ENCODE measurements at places on chromosomes 13 and 19.

- DNase-seq = no peak
Observed at GRCh38 chr13:29022410-29022809, 202.3 kb downstream of the MTUS2 start.

GRCh38 chr19:52722062-52723003 lies 12.5 kb downstream of the ZNF611 start:
- no peak for DNase-seq

GRCh38 chr13:97279913-97280312 lies 57.8 kb downstream of the MBNL2 start:
- no peak for DNase-seq

DNA sequence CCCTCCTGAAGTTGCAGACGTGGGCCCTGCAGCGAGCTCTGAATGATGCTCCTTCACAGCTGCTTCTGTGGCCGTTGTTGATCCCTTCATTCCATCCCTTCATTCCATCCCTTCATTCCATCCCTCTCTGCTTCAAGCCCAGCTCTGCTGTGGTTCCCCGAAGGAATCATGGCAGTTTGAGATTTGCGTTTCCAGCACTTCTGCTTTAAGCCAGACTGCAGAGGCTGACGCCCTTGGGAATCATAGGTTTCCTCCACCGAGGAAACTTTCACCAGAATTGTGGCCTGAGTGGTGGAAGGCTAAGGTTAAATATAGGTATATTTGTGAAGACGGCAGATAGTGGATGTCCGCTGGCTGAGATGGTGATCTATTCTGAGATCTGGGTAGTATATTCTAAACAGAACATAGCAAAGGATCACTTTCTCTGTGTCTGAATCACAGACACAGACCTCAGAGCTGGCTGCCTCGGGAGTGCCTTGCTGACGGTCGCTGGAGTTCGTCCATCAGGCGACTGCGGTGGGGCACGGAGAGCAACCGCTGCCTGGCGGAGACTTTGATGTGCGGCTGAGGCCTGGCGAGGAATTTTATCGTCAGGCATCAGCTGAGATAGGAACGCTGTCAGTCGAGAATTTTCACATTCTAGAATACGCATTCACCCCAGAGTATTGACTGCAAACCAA lies 42.8 kb upstream of the DCUN1D2 start:
- peak; percentile 81 for DNase-seq

DNA sequence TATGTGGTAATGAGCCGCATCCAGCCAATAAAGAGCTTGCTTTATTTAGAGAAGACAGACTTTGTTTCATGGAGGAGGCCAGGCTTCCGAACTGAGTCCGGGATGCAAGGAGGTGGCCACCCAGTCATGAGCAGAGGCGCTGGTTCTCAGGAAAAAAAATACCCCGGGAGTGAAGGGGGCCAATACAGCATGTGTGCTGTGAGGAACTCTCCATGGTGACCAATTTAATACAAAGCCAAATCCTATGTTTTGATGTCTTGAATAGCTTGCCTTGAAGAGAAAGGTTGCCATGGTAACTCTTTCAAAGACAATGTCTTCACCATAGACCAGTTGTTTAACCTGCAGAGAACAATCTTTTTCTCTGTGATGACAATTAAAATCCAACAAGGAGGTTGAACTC lies 43.4 kb upstream of the PDCD5 start:
- DNase-seq = no peak

DNA sequence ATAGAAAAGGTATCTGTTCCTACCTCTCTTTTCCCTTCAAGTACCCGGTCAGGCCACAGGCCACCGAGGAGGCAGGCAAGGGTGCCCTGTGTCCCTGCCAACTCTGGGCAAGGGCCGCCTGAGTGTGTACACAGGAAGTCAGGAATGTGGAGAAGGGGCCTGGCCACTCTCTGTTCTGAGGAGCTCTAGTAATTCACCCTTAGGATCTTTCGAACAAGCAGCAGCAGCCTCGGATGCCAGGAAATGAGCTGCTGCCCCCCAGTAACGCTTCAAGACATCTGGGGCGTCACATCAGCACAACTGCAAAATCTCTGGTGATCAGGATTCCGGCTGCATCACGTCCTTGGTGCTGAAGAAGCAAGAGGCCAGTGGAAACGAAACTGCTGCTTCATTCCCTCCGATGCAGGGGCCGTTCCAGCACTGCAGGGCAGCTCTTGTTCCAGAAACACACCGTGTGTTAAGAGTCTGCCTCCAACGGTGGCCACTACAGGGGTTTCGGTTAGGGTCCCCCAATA lies 2.0 kb downstream of the RAB20 start:
- DNase-seq = peak; percentile 82

GRCh38 chr13:105007166-105007808 lies 1528.2 kb downstream of the EFNB2 start:
- DNase-seq = no peak

DNA sequence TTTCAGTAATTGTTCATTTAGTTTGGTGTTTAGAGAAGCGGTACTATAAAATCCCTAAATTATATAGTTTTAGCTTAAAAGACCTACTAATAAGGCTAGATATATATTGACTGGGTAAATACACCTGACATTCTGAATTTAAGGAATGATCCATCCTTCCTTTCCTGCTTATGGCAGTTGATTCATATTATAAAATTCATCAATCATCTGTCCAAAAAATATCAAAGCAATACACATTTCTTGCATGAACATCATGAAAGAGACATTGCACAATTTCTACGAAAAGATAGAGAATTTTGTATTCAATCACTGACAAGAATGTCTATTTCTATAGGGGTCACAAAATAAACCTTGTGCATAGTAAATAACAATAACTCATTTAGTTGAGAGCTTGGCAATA lies 514.9 kb downstream of the SLITRK6 start:
- DNase-seq = no peak

DNA sequence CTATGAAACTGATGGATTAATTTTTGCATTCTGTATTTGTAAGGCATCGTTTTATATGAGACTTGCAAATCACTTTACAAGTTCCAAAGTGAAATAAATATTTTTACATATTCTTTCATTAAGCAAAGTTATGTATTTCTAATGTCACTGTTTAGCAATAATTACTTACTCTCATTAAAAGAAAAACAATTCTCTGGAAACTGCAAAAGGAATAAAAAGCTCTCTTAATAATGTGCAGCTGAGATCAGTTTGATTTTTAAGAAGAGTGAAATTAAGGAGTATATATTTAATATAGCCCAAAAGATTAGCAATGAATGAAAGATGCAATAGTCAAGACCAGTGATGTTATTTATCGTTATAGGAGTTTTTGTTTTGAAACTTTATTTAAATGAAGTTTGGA lies 155.2 kb downstream of the GPC5 start:
- DNase-seq = no peak

- DNase-seq = peak; percentile 99
Observed at GRCh38 chr19:55062735-55063491, at the start of gene RDH13. RDH13 (minus strand) TSS chr19:55063148; CDS start chr19:55063032, 116 bp downstream.

GRCh38 chr19:30799865-30800755 lies 427.9 kb downstream of the ZNF536 start:
- no peak for DNase-seq

DNA sequence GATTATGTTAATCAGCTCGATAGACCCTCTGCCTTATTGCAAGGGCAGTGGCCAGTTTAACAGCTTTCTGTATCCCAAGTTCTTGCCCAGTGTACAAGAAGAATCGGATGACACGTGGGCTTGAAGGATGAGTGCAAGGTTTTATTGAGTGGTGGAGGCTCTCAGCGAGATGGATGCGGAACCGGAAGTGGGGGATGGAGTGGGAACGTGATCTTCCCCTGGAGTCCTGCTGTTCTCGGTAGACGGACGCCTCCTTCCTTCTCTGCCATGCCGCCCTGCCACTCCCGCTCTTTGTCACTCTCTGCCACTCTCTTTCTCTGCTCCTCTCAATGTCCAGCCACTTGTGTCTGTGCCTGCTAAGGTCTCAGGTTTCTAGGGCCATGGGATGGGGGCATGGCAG lies 21.0 kb downstream of the RFXAP start:
- no peak for DNase-seq

- no peak for DNase-seq
Observed at GRCh38 chr13:109743706-109744453, 42.5 kb downstream of the IRS2 start.

- no peak for DNase-seq
Observed at GRCh38 chr13:47415048-47415447, 518.2 kb upstream of the HTR2A start.

GRCh38 chr13:54750521-54750920 lies 1721.9 kb downstream of the OLFM4 start:
- DNase-seq = no peak

DNA sequence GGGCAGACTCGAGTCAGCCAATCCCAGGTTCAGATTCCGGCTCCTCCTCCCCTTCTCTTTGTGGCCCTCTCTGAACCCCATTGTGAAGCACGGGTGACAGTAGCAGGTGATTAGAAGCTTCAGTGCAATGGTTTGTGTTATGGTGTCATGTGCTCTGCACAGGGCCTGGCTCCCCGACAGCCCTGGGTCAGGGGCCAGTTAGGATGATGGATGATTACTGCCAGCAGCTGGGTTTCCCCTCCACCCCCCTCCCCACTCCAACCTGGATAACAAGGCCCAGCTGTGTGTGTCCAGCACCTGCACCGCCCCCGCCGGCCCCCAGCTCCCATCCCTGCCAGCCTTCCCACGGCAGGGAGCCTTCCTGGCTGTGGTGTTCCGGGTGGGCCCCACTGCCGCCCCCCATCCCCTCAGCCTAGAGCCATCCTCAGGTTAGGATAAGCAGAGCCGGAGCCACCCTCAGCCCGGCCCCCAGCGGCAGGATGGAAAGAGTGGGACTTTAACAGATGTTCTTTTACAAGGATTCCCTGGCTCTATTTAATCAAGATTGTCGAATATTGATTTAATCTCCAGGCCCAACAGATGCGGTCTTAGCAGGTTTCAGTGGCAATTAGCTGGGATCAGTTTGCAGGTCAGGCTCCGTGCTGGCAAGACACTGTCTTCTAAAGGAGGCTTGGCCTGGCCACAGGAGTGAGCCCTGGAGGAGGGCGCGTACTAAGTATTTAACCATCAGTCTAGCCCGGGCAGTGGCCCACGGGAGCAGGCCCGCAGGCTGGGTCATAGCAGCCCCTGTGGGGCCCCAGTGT lies 156.2 kb downstream of the SIPA1L3 start:
- DNase-seq = no peak

- no peak for DNase-seq
Observed at GRCh38 chr19:10408511-10409283, 5.4 kb upstream of the CDC37 start.

GRCh38 chr19:11496391-11497163 lies 9.1 kb downstream of the ZNF653 start:
- peak; percentile 93 for DNase-seq

DNA sequence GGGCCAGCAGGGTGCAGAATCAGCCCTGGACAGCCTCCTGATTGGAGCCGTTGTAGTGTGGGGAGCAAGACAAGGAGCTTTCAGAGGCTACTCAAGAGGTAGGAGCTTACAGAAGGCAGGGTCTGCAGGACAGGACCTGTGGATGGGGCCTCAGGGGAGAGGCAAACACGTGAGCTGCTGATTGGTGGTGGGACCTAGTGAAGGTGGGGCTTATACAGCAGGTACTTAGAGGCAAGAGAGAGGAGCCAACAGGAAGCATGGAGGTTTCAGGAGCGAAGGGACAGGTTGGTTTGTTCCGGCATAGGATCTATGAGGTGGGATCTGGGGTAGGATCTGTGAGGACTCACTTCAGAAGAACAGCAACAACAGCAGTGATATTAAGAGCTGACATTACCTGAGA lies 32.4 kb downstream of the ZSWIM4 start:
- DNase-seq = no peak

- no peak for DNase-seq
Observed at GRCh38 chr13:91045351-91046034, 302.0 kb upstream of the MIR17HG start.

GRCh38 chr19:50972795-50973376 lies 3.5 kb upstream of the KLK6 start:
- DNase-seq = no peak

DNA sequence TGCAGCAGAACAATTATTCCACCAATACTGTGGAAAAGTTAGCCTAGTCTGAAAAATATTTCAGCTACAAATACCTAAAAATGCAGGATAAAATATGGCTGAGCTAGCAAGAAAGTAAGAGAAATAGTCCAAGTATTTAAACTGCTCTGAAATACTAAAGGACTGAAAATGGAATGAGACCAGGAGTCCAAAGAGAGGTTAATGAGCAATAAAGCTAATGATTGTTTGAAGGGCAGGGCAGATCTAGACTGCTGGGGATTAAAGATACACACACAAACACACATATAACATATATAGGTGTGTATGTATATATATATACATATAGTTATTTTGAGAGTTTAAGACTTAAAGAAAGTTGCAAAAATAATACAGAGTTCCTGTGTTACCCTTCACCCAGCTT lies 2.6 kb upstream of the CDADC1 start:
- DNase-seq = no peak

DNA sequence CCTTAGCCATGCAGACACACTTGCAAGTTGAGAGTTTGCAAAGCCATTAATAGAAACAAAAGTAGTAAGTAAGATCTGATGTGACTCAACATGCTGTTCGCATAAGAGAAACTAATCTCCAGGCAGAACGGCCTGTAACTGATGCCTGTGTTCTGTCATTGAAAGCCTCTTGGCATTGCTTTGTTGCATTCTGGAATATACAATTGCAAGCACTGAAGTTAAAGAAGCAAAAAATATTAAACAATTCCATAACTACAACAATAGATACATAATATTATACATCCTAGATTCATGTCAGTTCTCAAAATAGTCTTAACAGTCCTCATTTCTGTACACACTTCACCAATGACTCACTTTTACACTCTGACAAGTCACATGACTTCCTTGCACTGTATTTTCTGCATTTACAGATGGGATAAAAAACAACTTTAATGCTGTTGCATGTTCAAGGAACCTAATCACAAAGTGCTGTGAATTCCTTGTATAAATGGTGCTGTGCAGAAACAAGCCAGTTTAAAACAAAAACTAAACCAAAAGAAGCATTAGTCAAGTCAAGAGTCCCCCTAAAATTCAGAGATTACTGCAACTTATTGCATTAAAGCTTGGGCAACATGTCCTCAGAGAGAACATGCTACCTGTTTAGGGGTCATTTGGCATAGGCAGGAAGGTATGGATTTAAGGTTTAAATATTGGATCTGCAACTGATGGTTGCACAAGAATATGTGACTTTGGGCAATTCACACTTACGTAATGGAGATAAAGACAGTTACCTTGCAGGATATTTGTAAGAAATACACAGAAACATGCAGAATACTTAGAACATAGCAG lies 79.5 kb upstream of the SERP2 start:
- DNase-seq = no peak

GRCh38 chr19:8702350-8702749 lies 3.8 kb upstream of the ACTL9 start:
- DNase-seq = no peak
